ENCODE measurements at places on chromosomes 4 and X.

DNA sequence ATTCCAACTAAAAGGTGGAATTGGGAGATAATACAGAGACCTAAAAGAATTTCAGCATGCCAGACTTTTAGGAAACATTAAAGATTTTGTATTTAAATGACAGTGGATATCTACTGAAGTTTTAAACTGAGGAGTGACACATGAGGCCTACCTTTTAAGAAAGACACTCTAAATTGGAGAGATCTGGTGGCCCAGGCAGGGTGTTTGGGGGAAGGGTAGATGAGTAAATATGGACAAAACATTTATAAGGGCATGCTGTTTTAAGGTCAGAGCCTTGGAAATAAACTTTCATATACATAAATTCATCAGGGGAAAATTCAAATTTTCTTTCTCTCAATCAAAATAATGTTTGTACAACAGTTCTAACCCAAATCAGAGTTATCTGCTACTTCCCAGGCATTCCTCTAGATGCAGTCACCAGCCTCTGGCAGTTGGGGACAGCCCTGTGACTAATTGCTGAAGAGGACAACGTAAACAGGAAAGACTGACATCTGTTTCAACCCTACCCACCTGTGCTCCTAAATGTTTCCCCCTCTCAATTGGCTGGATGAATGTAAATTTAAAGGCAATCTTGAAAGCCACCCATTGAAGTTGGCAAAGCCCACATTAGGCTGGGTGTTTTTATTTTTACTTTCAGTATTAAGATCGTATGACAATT is 1646.9 kb upstream of the ADGRL3 start:
- no peak for DNase-seq

DNA sequence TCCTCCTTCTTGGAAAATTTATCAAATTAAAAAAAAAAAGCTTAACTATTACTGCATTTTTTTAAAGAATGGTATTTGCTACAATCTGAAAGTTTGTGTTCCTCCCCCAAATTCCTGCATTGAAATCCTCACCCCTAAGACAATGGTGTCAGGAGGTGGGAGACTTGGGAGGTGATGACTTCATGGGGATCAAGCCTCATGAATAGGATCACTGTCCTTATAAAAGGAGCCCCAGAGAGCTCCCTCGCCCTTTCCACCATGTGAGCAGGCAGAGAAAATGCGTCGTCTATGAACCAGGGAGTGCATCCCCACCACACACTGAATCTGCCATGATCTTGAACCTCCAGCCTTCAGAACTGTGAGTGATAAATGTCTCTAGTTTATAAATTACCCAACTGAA is 38.0 kb downstream of the DHRSX start:
- no peak for DNase-seq

DNA sequence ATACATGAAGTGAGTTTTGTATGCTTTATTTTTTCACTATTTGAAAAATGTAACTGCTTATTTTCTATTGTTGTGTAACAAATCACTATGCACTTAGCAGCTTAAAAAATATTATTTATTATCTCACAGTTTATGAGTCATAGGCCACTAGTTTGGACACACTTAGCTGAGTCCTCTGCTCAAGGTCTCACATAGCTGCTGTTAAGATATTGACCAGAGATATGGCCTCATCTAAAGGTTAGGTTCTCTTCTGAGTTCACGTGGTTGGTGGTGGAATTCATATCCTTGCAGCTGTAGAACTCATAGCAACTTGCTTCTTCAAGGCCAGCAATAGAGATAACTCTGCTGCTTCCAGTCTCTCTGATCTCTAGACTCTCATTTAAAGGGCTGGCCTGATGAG is 534.4 kb downstream of the SPRY1 start:
- DNase-seq = no peak

- no peak for DNase-seq
Observed at GRCh38 chr4:152374606-152375285, 161.1 kb downstream of the FBXW7 start.

- DNase-seq = no peak
Observed at GRCh38 chrX:6244666-6245065, 16.0 kb upstream of the NLGN4X start.

GRCh38 chr4:112075129-112075753 is 70.0 kb upstream of the FAM241A start:
- DNase-seq = peak; percentile 52

DNA sequence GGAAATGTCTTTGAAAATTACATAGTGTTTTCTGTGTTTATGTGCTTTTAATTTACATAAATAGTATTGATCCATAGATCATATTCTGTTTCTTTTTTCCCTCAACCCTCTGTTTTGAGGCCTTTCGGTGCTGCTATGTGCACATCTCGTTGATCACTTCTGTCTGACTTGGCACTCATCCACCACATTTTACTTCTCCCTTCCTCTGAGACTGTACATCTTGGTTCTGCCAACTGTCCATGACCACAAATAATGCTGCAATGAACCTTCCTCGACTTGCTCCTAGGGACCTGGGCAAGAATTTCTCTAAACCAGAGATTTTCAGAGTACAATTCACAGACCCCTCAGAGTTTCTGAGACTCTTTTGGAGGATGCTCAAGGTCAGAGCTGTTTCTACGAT is 74.4 kb downstream of the RTL5 start:
- no peak for DNase-seq

GRCh38 chr4:185183622-185184281 is 20.0 kb downstream of the CFAP97 start:
- DNase-seq = peak; percentile 67

- DNase-seq = no peak
Observed at GRCh38 chr4:94889946-94890345, 132.2 kb downstream of the BMPR1B start.

- no peak for DNase-seq
Observed at GRCh38 chr4:106450249-106450648, 81.7 kb upstream of the GIMD1 start.

DNA sequence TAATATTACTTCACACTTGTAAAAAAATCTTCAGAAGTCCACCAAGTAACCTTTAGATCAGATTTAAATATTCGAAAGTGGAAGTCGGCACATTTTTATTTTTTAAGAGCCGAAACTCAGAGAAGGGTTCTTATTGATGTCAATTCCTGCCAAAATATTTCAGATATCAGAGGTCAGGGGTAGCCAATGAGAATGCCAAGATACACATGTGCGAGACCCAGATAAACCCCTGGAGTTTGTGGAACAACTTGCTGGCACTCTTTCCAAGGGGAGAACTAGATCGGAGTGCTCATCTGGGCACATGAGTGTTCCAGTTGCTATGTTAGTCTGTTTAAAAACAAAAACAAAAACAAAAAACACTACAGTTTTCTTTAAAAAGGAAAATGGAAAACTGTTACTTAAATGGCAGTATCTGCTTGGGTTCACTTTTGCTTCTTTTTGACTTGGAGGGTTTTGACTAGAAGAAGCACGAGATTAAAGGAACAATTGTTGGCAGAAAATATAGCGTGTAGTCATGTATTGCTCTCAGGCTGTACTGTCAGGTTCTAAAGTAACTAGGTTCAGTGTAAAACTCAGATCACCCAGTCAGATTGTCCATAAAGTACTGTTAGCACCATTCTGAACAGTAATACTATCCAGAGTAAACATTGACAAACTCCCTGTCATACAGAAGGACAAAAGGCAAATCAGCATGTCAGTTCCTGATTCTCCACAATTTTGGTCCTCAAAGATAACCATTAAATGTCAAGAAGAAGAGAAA is 188.0 kb upstream of the PACRGL start:
- no peak for DNase-seq

- no peak for DNase-seq
Observed at GRCh38 chrX:153408871-153409351, 2.4 kb upstream of the ZFP92 start.

DNA sequence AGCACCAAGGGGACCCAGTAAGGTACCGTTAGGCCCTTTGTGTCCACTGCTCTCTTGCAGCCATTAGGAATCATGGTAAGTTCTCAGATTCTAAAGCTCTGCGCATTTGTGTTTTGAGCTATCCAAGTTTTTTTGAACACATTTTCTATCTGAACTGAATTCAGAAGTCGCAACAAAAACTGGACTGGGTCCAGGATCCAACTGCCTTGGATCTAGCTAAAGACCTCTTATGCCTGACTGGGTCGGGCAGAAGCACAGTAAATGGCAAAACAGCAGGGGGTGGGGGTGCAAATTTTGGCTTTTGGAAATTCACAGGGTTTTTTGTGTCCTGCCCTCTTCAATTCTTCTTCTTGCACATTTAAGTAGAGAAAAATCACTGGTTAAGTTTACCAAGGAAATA is 30.0 kb downstream of the RCHY1 start:
- DNase-seq = no peak

DNA sequence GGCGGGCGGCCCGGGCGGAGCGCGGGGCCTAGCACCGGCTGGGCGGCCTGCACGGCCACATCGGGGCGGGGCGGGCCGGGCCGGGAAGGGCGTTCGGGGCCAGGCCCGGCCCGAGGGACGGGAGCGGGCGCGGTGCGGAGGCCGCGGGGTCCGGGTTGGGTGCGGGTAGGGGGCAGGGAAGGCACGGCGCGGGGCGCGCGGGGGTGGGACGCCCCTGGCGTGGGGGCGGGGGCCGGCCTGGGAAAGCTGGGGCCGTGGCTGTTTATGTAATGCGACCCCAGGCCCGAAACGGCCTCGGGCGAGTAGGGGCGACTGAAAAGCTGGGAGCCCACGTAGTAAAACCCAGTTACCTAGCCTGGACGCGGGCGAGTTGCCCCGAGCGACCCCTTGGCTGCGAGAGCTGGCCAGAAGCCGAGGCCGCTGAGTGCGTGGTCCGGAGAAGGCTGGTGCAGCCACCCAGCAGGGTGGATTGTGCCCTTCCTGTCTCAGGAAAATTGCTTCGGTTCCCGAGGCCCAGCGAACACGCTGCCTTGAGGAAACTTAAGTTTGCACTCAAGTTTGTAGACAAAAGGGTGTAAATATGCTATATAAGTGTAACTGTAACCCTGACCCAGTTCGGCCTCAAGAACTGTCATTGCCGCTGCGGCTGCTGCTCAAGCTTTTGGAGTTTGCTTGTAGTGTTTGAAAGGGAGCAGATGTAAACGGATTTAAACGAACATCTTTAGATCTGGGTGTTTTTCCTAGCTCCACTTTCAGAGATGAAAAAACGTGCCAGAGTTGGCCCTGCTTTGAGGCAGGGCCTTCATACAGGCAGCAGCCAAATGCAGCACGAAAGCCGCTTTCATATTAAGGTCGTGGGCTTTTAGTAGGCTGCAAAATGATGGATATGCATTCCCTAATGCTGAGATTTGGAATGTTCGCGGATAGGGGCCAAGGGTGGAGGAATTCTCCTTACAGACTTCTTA is 674 bp downstream of the SEC24B start:
- no peak for DNase-seq

DNA sequence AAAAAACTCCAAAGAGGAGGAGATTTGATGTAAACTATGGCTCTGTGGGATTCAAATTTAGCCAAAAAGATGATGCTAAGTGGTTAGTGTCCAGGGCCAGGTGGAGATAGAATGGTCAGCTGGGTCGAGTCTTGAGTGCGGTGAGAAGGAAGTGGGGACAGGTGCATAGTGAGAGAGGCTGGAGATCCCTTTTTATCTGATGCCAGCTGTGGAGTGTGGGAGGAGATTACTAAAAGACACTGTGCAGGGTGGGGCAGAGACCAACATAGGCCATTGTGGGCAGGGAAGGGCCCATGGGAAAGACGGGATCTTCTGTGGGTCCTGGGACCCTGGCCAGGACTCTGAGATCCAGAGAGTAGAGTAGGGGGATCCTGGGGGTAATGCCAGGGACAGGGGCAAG is 34.6 kb upstream of the LEF1 start:
- no peak for DNase-seq

GRCh38 chr4:173736840-173737239 is 206.8 kb upstream of the HAND2 start:
- no peak for DNase-seq

- no peak for DNase-seq
Observed at GRCh38 chr4:32994981-32995881, 2275.1 kb downstream of the PCDH7 start.

GRCh38 chr4:40157436-40157835 is 39.4 kb upstream of the RHOH start:
- no peak for DNase-seq

DNA sequence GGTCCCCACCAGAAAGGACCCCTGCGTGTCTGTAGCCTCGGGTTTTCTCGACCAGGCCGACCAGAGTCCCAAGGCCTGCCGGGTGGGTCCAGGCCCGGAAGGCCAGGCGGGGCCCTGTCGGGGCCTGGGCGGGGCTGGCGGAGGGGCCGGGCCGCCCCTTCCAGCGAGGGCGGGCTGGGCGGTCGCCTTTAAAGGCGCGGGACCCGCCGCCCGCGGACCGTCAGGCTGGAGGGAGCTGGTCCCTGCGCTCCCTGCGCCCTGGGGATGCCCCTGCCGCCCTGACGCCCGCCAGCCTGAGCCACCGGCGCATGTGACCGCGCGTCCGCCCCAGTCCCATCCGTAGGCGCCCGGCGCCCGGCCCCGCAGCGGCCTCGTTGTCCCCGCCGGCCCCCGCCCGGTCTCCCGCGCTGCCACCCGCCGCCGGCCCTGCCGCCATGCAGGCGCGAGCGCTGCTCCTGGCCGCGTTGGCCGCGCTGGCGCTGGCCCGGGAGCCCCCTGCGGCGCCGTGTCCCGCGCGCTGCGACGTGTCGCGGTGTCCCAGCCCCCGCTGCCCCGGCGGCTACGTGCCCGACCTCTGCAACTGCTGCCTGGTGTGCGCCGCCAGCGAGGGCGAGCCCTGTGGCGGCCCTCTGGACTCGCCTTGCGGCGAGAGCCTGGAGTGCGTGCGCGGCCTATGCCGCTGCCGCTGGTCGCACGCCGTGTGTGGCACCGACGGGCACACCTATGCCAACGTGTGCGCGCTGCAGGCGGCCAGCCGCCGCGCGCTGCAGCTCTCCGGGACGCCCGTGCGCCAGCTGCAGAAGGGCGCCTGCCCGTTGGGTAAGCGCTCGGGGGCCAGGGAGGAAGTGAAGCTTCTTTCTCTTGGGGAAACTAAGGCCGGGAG is at the start of gene HTRA3:
TSS of gene HTRA3 (plus strand) at position 220 of the 883 bp plus-strand sequence. CDS start at position 435, 215 bp downstream.
- DNase-seq = peak; percentile 53

GRCh38 chrX:9710332-9710731 is 55.3 kb downstream of the GPR143 start:
- DNase-seq = no peak

DNA sequence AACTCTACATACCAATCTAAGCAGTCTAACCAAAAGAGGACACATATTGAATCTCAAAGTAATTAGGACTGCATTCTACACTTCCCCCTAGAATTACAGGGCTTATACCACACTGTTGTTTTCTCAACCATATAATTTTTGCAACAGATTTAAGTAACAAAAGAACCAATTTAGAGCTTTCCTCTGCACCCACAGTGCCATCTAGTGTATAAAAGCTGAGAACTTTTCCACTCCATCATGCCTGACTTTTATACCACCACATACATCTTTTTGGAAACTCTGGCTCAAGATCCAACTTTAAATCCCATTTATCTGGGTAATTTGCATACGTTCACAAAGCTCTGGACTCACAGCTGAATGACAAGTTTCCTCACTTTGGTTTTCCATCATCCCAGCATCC is 99.5 kb downstream of the EFHC2 start:
- DNase-seq = no peak

Measured in SK-N-DZ (cell line).